ENCODE measurements at places on chromosomes 16 and 17.
A peak's percentile ranks its signal among the peaks of the same experiment; 100 is the strongest.

GRCh38 chr17:67605256-67605912, 112.4 kb upstream of the NOL11 start:
- no peak for DNase-seq

GRCh38 chr16:35510701-35511100, 2051.3 kb downstream of the TP53TG3F start:
- no peak for DNase-seq

DNA sequence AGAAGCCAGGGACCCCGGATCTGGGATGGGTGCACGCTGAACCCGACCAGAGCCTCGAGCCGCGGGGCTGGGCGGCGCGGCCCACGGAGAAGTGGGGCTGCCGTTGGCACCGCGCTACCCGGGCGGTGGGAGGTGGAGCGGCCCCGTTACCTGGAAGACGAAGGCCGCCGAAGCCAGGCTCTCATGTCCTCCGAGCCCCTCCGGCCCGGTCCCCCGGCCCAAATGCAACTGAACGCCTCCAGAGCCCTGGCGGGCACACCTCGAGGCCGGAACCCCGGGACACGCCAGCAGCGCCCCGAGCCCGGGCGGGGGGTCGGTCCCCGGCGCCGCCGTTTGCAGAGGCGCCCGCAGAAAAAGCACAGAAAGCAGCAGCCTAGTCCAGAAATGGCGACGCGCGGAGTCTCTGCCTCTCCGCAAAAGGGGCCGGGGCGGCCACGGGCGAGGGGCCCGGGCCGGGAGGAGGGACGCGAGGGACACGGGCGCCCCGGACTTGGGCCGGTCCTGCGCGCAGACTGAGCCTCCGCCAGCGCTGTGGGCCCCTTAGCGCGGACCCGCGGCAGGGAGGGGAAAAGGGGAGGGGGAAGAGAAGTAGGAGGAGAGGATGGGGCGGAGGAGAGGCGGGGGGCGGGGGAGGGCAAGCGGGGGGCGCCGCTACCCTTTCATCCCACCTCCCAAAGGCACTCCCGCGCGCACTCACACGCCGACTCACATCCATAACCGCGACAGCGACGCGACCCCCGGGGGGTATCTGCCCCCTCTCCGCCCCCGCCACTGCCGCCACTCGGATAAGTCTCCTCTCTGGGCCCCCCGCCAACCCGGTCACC, 1.4 kb downstream of the AXIN2 start:
- DNase-seq: no peak

- no peak for DNase-seq
These were observed 74.5 kb upstream of the MYOCD start for GRCh38 chr17:12591021-12591735.

DNA sequence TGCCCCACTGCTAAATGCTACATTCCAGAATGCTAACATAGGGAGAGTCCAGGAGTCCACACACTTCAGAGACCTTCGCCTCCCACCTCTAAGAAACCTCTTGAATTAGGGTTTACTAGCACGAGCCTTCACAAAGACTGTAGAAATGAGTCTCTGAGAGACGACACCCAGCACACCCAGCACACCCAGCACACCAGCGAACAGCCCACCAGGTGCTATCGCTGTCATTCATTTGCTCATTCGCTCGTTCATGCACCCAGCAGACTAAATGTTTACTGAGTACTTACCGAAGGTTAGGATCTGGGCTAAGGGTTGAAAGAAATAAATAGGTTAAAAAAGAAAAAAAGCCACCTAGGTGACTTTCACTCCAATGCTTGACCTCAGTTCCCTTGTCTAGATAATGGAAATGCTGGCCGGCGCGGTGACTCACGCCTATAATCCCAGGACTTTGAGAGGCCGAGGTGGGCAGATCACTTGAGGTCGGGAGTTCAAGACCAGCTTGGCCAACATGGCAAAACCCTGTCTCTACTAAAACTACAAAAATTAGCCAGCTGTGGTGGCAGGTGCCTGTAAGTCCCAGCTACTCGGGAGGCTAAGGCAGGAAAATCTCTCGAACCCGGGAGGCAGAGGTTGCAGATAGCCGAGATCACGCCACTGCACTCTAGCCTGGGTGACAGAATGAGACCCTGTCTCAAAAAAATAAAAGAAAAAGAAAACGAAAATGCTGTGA, 100.8 kb downstream of the ADCY9 start:
- no peak for DNase-seq

DNA sequence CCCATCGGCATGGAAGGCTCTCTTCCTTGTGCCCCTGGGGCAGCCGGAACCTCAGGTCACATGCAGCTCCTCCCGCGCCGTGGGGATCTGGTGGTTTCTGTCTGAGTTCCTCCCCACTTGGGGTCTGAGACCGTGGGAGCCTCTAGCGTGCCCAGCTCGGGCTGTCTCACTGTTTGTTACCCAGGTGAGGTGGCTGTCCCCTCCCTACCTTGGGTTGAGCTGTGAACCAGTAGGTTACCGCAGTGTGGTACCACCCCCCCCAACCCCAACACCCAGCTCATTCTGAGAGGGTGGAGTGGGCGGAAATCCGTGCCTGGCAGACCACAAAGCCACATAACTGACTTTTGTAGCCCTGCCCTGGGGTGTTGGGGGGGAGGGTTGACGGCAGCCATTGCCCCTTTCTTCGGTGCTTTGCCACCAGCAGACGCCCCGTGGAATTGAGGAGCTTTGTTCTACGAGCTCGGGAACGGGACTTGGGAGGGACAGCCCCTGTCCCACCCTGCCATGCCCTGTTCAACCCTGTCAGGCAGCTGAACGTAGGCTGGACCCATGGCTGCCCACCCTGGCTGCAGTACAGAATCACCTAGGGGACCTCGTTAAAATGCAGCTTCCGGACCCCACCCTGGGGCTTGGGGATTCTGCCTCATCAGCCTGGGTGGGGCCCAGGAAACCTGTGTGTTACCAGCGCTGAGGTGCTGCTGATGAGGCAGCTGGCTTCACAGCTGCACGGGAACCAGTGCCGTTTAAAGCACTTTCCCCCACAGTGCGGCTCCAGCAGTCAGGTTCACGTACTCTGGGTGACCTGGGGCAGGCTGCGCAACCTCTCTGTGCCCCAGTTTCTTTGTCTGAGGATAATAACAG, 18.5 kb downstream of the RAP1GAP2 start:
- DNase-seq: no peak

DNA sequence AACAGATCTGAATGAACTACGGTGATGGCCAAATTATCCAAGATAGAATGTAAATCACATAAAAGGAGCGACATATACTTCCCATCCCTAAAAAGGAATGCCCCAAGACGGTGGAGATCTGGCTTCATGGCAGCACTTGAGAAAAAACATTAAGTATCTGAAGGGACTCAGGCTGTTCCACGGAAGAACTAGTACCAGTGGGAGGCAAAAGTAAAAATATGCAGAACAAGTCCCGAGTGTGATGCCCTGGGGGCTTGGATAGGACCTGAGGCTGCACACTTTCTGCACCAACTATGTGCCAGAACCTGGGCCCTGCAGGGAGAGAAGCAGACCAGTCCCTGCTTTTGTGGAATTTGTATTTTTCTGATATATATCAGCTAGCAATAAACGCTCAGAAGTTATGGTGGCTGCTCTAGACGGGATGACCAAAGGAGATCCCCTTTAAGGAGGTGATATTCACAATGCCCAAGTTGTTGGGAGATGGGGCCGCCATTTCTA, 539 bp upstream of the CKLF start:
- DNase-seq: no peak

DNA sequence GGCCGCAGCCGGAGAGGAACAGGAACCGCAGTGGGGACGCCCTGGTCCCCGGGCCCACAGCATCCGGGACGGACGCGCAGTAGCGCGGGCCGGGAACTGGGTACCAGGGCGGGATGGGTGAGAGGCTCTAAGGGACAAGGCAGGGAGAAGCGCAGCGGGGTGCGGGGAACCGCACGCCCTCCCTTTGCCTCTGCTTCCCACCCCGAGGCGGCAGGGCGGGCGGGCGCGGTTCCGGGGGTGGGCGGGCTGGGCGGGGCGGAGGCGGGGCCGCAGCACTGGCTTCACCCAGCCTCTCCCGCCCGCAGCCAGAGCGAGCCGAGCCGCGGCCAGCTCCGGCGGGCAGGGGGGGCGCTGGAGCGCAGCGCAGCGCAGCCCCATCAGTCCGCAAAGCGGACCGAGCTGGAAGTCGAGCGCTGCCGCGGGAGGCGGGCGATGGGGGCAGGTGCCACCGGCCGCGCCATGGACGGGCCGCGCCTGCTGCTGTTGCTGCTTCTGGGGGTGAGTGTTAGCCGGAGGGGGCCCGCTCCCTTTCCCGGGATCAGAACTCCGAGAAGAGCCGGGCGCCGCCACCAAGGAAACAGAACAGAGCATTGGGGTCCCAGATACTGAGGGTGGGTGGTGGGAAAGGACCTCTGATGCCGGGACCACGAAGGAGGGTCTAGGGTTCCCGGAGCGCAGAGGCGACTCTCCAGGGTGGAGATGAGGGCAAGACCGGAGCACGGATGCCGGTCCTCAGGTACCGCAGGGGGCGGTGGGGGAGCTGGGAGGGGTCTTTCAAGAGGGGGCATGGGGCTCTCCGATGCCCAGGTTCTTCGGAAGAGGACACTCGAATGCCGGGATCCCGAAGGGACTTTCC, at the start of gene NGFR:
TSS of gene NGFR (plus strand) at position 308 of the 856 bp plus-strand sequence. CDS start at position 433, 125 bp downstream.
- peak; percentile 60 for DNase-seq

- no peak for DNase-seq
These were observed 72.8 kb upstream of the ATF7IP2 start for GRCh38 chr16:10312784-10313724.

DNA sequence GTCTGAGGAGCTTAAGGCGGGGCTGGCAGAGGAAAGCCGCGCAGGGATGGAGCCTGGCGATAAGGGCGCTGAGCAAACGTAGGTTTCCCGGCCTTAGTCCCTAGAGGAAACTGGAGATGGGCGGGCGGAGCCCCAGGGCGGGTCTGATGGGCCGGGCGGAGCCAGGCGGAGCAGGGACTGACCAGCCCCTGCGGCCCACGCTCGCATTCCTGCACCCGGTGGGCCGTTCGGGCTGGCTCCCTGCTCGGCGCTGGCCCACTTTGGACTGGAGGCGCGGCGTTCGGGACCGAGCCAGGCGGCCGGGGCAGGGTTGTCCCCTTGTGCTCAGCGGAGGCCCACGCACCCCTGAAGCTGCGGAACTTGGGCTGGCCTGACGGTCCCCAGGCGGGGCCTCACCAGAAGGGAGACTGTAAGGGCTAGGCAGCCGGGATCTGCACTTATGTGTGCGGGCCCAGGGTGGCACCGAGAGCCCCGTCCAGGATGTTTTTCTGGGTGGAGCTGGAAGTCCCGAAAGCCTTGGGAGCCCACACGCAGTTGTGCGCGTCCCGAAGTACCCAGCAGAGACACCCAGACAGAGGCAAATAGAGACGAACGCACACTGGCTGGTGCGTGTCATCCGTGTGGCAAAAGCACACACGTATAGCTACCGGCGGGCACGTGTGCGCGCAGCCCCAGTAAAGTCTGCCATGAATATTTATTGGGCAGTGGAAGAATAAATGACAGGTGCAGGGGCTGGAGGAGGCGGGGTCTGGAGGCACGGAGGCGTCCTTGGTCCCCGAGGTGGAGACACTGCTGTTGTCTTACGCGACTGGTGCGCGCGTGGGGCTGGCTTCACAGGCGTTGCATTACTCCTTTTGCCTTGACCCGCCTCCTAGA, 1.4 kb downstream of the PYDC1 start:
- DNase-seq: no peak

DNA sequence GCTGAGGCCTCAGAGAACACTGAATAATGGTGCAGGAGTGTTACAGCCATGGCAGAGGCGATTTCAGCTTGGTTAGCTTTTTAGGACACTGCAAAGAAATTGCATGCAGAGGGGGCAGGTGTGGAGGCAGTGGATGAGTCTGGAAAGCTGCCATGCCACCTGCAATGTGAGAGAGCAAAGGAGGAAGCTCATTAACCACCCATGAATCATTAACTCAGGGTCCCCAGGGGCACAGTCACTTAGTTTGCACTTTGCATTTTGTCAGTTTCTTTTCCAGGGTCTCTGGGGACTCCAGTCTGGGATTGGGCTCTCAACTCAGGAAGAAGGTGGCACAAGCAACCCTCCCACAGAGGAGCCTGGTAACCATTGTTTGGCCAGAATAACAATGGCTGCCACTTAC, 132.9 kb downstream of the USP31 start:
- DNase-seq: no peak

DNA sequence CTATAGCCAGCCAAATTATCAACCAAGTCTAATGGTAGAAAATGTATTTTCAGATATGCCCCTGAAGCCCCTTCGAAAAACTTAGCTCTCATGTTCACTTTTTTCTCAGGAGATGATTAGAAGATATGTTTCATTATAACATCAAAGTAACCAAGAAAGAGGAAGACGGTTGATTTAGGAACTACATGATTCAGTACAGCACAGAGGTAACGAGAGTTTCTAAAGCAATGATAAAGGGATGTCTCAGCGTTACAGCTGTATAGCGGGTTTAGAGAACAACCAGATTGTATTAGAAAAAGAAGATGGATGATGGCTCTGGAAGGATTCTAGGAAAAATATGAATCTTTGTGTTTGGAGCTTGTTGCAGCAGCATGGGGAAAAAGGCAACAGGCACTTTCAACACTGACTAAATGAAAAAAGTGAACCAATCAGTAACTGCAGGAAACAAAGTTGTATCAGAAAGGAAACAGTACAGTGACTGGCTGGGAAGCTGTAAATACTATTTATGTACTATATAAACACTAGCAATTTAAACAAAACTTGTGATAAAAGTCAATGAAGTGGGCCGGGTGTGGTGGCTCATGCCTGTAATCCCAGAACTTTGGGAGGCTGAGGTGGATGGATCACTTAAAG, 21.5 kb downstream of the MBTD1 start:
- DNase-seq: no peak

DNA sequence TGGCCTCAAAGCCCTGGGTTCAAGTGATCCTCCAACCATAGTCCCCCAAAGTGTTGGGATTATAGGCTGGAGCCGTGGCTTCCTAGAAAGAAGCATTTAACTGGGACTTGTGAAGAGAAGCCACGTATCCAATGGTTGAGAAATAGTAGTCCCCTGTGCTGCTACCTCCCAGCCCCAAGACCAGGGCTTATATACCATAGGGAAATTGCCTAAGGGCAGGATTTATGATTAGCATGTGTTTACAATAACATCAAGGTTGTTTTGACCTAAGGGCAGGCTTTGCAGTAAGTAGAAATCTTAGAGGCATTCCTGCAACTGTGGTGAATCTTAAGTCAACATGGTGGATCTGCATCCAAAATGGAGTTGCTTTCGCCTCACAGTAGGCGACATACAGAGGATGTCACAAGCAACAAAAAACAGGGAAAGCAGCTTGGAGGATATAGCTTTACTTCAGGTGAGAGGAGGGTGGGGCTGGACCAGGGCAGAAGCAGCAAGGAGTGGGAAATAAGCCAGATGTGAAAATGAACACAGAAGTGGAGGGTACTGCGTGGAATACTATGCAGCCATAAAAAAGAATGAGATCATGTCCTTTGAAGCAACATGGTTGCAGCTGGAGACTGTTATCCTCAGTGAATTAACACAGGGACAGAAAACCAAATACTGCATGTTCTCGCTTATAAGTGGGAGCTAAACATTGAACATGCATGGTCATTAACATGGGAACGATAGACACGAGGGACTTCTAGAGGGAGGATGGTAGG, 18.7 kb upstream of the NSMCE1 start:
- DNase-seq: no peak

GRCh38 chr16:1839554-1839953, 12.5 kb downstream of the FAHD1 start:
- DNase-seq: no peak

- DNase-seq: no peak
These were observed 28.9 kb downstream of the FAM20A start for GRCh38 chr17:68572138-68572842.

- DNase-seq: no peak
These were observed 55.3 kb downstream of the NUP88 start for GRCh38 chr17:5364156-5364555.

- DNase-seq: no peak
These were observed 86.3 kb downstream of the SPECC1 start for GRCh38 chr17:20095336-20096080.

GRCh38 chr16:89561142-89561883, 831 bp downstream of the RPL13 start:
- DNase-seq: no peak

Data from CMK (cell line).